Skin of body (tissue), 3 donors: ENCODE measurements at places on chromosomes 5 and 9. TPM values are rescaled to one million over a fixed set of nuclear protein-coding genes. Genes with fewer than 3 reads are reported as not detected.

GRCh38 chr9:38707885-38708637, 11.9 kb downstream of the FAM240B start:
- no peak for DNase-seq

THBS4 gene
- total RNA-seq, result 12.3 TPM

DNA sequence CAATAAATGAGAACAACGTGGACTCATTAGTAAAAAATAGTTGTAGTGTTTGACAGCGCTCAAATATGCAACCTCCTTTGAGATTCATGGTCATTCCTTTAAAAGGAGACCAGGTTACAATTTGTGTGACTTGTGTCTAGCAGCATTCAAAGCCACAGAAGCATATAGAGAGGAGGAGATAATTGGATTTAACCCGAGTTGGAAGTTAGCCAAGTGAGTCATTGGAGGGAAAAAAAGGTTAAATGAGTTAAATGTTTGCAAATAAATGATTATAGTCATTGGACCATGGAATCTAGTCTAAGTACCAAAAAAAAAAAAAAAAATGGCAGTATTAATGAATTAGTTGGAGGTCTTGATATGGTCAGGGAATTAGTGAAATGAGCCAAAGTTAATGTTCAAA, 90.9 kb downstream of the ITGA1 start:
- DNase-seq, result no peak

DNA sequence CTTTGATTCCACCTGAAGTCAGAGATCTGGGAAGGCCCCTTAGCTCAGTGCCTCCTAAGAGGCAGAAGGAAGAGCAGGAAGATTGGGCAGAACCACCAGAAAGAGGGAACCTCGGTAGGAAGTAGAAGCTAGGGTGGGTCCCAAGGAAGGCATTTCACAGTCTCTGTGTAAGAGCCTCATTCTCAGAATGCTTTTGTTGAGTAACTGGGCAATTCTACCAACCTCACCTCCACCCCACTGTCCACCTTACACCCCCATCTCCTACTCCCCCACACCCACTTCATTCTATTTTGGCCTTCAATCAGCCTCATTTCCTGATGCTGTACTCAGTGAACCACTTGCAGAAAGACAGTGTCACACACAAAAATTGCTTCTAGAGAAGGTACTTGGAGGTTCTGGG, 3.5 kb downstream of the HBEGF start:
- DNase-seq, result no peak

DNA sequence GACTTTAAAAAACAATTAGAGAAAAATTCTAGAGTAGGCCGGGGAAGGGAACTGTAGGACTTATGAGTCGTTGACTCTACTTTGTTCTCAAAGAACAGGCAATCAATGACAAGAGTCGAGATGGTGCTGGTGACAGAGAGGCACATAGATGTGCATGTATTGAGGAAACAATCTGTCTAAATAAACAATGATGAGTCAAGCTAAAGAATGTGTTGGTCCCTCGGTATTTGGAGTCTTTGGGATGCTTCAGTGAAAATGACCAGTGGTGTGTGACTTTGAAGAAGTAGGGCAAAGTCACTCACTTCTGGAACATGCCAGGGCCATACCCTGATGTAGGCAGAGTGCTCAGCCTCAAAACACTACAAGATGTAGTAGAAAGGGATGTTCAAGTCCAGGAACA, 288.1 kb upstream of the PANK3 start:
- DNase-seq, result no peak

DNA sequence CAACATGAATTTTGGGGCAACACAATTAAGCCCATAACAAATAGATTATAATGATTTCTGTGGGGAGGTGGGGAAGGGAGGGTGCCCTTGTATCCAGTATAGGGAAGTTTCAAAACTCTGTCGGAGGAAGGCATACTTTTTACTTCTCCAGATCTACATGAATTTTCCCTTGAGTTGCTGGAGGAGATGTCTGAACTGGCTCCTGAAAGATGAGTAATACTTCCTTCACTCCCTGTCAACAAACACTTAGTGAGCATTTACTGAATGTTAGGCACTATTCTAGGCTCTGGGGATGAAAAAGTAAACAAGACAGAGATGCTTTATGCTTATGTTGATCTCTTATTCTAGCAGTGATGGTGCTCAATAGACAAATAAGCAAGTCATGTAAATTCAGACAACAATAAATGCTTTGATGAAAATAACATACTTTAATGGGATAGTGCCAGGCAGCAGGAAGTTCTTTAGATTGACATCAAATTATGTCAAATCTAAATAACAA, 197.9 kb upstream of the ANKH start:
- no peak for DNase-seq

ITGA2 gene
- total RNA-seq, result 36.5 TPM

GRCh38 chr5:75523275-75523674, 11.6 kb downstream of the POLK start:
- no peak for DNase-seq

- no peak for DNase-seq
These were observed 66.7 kb downstream of the SMIM23 start for GRCh38 chr5:171852255-171852681.
